Activated CD4-positive, alpha-beta memory T cell treated with anti-CD3 and anti-CD28 coated beads, Interleukin-2, amount 10 ng/mL, durations not matched to agents 7 days and 5 days (primary cell): ENCODE measurements at places on chromosomes 3 and 15. TPM values are rescaled to one million over a fixed set of nuclear protein-coding genes. Genes with fewer than 3 reads are reported as not detected.

The RNU5B-1 gene
- not detected for total RNA-seq

DNA sequence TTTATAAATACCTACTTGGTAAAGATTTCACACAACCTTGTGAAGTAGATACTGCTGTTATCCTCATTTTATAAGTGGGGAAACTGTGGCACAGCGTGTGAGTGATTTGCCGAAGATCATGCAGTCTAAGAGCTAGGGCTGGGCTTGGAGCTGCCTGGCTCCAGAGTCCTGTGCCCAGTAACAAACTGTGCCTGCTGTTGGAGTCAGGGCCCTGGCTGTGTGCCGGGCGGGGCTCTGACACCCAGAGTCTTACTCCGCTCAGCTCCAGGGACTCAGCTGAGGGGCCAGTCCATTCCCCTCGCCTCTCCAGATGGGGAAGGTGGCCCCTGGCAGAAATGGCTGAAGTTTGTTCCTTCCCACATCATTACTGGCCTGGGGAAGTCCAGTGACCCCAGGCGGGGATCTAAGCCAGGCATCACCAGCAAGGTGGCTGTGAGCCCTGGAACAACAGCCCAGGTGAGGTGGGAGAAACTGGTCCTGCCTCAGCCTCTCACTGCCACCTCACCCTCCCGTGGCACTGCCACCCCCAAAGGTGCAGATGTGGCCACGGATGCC is 17.3 kb upstream of the PLXNA1 start:
- no peak for DNase-seq

The CD276 gene
- total RNA-seq = 0.88 TPM

DNA sequence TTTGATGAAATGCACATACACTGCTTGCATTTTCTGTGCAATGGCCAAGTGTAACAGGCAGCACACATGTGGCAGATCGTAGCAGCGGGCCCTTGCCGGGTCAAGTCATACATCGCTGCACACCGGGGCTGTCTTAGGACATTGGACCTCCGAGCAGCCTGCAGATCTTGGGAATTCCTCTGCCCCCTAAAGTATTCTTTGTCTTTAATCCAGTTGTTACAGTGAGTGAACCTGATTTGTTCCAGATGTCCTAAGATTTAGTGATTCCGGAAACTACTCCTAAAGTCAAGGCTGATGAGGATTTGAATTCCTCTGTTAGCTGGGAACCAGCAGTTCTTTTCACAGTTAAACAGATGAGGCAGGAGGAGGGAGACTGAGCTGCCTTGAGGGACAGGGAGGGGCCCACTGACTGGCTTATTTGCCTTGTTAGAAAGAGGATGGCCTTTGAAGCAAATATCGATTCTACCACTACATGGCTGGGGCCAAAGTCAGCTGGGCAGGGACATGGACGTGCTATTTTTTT is 190.7 kb upstream of the CTDSPL start:
- no peak for DNase-seq
